Smooth muscle cell of bladder (primary cell): ENCODE measurements at places on chromosomes 5 and 9. TPM values are rescaled to one million over a fixed set of nuclear protein-coding genes. Genes with fewer than 3 reads are reported as not detected.

The ACOT12 gene
- total RNA-seq = 0.74 and 2.1 TPM in 2 replicates

The MYO10 gene
- total RNA-seq = 61.0 and 105 TPM in 2 replicates

The SPATA31D4 gene
- not detected in 2 replicates for total RNA-seq

The PCDHGB5 gene
- total RNA-seq = 15.9 and 19.9 TPM in 2 replicates

The CCDC69 gene
- total RNA-seq = 8.1 and 13.2 TPM in 2 replicates
